ENCODE measurements at places on chromosomes 4 and X. TPM values are rescaled to one million over a fixed set of nuclear protein-coding genes. Genes with fewer than 3 reads are reported as not detected.

GRCh38 chrX:65871671-65872311 lies 168.1 kb downstream of the VSIG4 start:
- DNase-seq: peak; percentile 60

- DNase-seq: no peak
Observed at GRCh38 chr4:40439519-40439918, 104.4 kb downstream of the CHRNA9 start.

Gene STBD1
- total RNA-seq: not detected

DNA sequence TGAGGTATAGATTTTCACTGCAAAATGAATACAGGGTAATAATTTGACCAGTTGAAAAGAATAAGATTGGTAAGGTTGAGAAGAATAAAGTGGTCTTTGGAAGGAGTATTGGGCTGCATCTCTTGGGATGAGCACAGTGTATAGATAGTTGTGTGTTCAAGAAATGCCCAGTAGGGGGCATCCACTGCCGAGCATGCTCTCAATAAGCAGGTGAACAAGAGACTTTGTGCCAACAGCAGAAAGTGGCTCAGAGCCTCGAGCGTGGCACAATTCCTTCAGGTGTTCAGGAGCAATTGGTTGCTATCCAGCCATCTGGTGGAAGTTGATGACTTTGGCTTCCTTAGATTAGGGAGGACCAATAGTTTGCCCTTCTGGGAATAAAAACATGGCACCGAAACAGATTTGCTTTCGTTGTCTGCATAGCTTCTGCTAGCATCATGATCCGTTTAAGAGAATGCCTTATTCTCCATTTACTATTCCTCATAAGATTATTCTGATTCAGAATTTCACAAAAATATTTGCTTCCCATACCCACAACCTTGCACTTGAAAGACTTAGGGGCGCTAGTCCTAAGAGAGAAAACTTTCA lies 258.1 kb upstream of the NEIL3 start:
- peak; percentile 62 for DNase-seq

- no peak for DNase-seq
Observed at GRCh38 chr4:54863571-54864255, 206.0 kb downstream of the KIT start.

- peak; percentile 94 for DNase-seq
Observed at GRCh38 chrX:9342561-9343051, 122.3 kb upstream of the TBL1X start.

GRCh38 chrX:143634663-143635455 lies 1.0 kb downstream of the SLITRK4 start:
- no peak for DNase-seq

DNA sequence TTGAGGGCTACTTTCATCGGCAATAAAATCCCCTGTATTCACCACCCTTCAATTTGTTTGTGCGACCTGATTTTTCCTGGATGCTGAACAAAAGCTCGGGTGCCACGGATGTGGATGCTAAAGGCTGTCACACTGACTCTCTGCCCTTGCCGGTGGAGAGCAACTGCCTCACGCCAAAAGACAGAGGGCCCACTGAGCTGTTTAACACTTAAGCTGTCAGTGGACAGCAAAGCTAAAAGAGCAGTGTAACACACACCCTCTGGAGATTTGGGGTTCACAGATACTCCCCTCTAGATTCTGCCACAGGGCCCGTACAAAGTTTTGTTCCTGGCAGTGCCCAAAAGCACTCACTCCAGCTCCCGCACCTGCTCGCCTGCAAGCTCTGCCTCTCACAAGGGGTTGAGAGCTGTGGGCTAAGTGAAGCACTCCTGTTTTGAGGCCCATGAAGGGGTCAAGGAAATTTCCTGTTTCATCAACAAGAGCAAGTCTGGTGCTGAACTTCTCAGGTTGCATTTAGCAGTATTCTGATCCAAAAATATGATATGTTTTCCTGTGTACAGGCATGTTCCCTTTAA lies 1571.9 kb downstream of the ADGRL3 start:
- no peak for DNase-seq

Gene HELT
- total RNA-seq: not detected

Gene NBDY
- 53.1 TPM for total RNA-seq

GRCh38 chrX:45811326-45811725 lies 610.6 kb upstream of the DIPK2B start:
- DNase-seq: no peak

DNA sequence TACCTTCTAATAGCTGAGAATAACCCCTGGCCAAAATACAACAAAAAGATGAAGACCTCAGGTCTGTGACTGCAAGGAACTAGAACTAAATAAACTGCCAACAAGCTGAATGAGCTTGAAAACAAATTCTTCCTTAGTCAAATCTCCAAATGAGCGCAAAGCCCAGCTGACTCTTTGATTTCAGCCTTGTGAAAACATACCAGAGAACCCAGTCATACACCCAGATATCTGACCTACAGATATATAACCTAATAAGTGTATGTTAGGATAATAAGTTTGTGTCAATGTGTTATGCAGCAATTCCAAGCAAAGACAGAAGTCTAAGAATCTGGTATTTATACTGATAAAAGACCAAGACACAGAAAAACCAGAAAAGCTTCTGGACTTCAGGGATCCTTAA lies 38.0 kb upstream of the ADGRL3 start:
- DNase-seq: no peak

GRCh38 chr4:56078866-56079265 lies 130.1 kb downstream of the CEP135 start:
- no peak for DNase-seq

DNA sequence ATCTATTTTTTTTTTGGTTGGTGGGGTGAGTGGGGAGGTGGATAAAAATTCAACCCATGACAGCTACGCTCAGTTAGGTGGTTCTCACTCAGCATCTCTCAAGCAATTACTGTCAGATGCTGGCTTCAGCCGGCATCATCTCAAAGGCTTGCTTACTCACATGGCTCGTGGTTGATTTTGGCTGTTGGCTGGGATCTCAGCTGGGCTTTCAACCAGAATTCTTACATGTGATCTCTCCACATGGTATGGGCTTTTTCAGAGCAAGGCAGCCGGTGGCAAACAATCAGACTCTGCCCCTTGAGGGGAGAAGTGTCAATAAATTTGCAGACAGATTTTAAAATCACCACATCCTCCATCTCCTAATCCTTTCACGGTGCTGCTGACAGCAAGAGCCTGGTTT lies 47.2 kb downstream of the SLC34A2 start:
- peak; percentile 12 for DNase-seq

- no peak for DNase-seq
Observed at GRCh38 chr4:57501720-57502119, 391.5 kb upstream of the IGFBP7 start.

- DNase-seq: peak; percentile 46
Observed at GRCh38 chr4:146846882-146847281, 98.8 kb downstream of the TTC29 start.

GRCh38 chrX:2967584-2967983 lies 38.4 kb upstream of the ARSD start:
- DNase-seq: no peak

Gene TEX13D
- total RNA-seq: 0.47 TPM

GRCh38 chr4:76836860-76837562 lies 60.9 kb downstream of the SOWAHB start:
- DNase-seq: no peak

GRCh38 chr4:1684506-1685234 lies 557 bp upstream of the FAM53A start:
- DNase-seq: no peak

Gene CCDC149
- total RNA-seq: 3.1 TPM

Gene FAT4
- 31.3 TPM for total RNA-seq

DNA sequence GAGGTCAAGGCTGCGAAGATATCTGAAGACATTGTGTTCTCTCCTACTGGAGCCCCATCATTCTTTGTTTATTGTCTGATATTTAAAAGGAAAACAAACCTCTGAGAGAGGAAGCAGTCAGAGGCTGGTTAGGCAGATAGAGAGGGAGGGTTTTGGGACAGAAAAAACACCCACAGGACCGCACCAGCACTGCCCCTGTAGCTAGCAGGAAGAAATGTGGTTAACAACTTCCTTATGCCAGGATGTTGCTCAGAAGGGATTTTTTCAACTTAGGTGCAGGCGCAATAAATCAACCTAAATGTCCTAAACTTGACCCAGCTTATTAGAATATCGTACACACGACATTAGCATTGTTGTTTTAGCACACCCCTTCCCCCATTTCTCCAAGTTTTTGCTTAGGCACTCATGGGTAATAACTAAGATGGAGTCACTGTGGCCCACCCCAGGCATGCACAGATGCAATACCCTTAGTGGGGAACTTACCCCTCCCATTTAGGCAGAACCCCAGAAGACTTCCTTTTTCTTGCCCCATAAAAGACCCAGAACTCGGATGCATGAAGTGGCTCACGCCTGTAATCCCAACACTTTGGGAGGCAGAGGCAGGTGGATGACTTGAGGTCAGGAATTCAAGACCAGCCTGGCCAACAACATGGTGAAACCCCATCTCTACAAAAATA lies 2.8 kb upstream of the ZNF718 start:
- DNase-seq: no peak

- DNase-seq: peak; percentile 89
Observed at GRCh38 chrX:40170830-40171512, 73.2 kb upstream of the BCOR start.

DNA sequence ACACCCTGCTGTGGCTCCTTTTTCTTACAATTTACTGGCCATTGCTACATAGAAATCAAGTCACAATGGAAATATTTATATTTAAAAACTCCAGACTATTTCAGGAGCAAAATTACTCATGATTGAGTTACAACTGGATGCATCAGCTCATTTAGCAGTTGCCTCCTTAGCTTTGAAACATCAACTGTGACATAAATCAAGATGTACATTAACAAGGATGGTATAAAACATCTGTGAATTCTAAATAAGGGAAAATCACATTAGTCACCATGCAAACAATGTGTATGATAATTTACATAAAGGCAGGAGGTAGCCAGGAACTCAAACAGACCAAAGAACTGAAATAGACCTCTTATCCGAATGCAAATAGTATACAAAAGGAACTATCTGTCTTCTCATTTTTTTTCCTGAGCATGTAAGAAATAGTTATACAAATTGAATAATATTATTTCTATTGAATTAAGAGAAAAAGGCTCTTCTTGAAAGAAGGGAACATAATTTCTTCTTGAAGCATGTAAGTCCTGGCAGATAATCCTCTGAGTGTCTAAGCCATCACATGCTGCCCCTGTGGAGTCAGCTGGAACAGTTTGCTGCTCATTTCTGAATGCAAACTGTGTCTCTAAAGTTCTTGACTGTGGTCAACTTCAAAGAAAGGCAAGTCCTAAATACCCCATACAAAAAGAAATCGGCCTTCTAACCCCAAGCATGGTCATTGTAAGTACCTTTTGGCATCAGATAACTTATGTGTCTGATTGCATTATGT lies 151.2 kb downstream of the NAA11 start:
- peak; percentile 0 for DNase-seq

Gene GIMD1
- total RNA-seq: not detected

Gene ITM2A
- 839 TPM for total RNA-seq

GRCh38 chrX:154369449-154370299 lies 4.8 kb downstream of the FLNA start:
- peak; percentile 94 for DNase-seq

Gene FGF5
- not detected for total RNA-seq

GRCh38 chrX:152824841-152825374 lies 5.6 kb downstream of the CETN2 start:
- DNase-seq: no peak

Gene DCAF12L2
- total RNA-seq: 0.83 TPM

DNA sequence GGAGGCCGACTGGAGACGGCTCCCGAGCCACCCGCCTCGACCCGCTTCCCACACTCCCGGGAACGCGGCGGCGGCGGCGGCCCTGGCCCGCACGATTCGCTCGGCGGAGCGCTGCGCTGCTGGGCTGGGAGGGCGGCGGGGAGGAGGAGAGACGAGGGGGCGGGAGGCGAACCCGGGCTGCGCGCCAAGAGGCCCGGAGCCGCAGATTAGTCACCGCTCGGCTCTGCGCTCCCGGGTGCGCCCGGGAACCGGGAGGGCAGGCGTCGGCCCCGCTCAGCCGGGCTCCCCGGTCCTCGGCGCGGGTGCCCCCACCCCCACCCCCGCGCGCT lies 11.2 kb upstream of the BCOR start:
- DNase-seq: peak; percentile 81

- no peak for DNase-seq
Observed at GRCh38 chr4:81481151-81481550, 9.4 kb upstream of the RASGEF1B start.

Gene GRIA3
- total RNA-seq: not detected

DNA sequence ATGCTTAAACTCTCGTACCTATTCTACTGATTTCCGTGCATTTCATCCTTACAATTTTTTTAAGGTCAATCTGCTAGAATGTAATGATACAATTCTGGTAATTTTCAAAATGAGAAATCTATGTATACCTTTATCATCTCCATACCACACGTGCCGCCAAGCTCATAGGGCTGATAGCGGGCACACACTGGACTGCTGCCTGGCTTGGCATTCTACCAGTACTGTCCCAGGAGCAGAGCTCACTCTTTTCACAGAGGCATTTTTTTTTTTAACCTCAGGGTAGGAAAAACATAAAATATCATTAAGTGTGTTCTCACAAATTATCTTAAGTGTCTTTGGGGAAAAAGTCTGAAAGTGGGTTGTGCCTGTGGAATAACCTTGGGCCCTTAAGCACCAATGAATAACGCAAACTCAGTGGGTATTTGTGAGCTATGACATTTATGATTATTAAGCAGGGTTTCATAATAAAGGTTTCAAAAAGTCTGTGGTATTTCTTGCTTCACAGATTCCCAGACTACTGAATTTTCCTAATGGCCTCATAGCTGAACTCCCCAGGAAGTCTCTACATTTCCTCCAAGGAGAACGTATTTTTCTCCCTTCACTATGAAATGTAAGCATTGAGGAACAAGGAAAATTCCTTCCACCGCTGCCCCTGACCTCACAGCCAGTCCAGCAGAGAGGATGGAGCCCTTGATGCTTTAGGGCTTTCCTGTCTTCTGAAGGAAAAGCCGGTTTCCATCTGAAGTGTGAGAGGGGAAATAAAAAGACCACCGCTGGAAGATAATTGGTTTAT lies 125.2 kb downstream of the ELOVL6 start:
- DNase-seq: no peak

DNA sequence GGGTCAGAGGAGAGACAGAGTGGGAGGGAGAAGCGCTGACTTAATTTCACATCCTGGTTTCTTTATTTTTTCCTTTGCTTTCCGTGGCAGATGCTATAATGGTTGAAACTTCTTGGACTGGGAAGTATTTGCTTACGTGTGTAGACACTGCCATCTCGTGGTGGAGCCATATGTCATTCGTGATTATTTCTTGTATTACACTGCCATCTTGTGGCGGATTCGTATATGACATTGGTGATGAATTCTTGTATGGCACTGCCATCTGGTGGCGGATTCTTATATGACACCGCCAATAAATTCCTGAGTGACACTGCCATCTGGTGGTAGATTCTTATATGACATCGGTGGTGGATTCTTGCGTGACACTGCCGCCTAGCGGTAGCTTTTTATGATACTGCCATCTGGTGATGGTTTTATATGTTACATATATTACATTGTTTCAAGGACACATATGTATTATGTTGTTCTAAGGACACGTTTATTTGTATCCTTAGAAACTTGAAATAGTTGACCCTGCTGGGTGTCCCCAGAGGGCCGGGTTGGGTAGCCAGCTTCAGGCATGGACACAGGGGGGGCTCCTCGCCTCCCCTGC lies 37.3 kb upstream of the CLCN4 start:
- peak; percentile 81 for DNase-seq

GRCh38 chr4:166324321-166324720 lies 451.3 kb downstream of the TLL1 start:
- peak; percentile 51 for DNase-seq
